Activated T-cell treated with anti-CD3 and anti-CD28 coated beads for 1 hour (primary cell): ENCODE measurements at places on chromosomes 13 and 19.

DNA sequence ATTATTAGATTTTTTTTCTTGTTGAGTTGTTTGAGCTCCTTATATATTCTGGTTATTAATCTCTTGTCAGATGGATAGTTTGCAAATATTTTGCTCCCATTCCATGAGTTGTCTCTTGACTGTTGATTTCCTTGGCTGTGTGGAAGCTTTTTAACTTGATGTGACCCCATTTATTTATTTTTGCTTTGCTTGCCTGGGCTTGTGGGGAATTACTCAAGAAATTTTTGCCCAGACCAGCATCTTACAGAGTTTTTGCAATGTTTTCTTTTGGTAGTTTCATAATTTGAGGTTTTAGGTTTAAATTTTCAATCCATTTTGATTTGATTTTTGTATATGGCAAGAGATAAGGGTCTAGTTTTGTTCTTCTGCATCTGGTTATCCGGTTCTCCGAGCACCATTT lies 124.7 kb downstream of the PCCA start:
- no peak for DNase-seq

GRCh38 chr19:58330458-58330857 lies 3.7 kb downstream of the ZSCAN22 start:
- DNase-seq: no peak

- DNase-seq: no peak
These were observed 7.8 kb upstream of the NCCRP1 start for GRCh38 chr19:39188960-39189359.

- no peak for DNase-seq
These were observed 206.5 kb upstream of the TSHZ3 start for GRCh38 chr19:31555634-31556215.

GRCh38 chr13:77310579-77311279 lies 16.2 kb downstream of the MYCBP2 start:
- DNase-seq: no peak

GRCh38 chr19:10699650-10700335 lies 1.4 kb upstream of the QTRT1 start:
- peak; percentile 58 for DNase-seq

DNA sequence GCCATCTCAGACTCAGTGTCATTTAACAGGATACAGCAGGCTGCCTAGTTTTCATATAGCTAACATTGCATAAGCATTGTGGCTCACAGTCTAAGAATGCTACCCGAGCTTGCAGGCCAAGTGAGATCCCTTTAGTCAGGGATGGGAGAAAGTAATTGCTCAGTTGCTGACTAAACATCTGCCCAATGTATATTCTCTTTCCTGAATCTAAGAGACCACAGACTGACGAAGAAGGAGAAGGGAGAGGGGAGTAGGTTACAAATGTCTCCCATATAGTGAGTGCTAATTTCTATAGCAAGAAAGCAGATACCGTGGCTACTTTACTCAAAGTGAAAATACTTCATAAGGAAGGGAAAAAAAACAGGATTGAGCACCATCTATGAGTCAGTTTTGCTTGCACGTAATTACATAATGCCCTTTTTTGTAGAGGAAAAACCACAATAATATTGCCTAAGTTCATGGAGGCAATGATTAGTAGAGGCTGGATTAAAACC lies 453.9 kb downstream of the COG6 start:
- no peak for DNase-seq

- DNase-seq: no peak
These were observed 41.3 kb downstream of the RNASEH2B start for GRCh38 chr13:50950849-50951248.

DNA sequence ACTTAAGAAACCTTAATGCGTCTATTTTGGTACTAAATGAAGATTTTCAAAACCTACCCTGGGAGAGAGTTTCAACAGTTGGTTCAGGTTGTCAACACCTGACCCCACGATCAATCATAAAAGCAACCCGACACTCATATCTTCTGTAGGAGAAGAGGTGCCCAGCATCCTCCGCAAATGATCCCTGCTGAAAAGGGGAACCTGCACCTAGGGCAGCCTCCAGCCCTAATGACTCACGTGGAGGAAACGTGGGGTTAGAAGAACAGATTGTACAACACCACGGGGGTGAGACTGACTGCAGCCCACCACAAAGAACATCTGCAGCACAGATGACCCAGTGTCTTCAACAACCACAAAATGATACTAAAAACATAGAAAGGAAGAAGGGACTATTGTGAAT lies 116.3 kb downstream of the RAB20 start:
- DNase-seq: no peak

- DNase-seq: no peak
These were observed 27.8 kb downstream of the NFIX start for GRCh38 chr19:13022859-13023636.

DNA sequence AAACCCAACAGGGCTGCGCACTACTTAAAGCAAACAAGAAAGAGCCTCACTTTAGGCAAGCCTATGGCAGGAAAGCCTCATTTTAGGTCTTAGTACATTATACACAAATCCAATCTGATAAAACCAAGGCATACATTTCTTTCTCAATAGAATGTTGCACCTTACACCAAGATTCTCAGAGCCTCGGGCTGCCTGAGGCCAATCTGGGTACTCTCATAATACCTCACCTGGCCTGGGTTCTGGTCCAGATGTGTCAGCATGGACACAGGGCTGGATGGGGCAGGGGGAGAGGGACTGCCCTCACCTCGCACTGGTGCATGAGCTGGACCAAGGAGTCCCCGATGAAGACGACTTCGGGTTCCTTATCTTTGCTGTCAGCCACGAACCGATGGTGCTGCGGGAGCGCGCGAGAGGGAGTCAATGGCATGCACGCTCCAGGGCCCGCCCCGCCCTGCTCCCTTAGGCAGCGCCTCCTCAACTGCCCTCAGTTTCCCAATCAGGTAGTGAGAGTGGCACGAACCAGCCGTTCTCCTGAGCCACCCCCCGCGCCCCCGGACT lies at the start of gene PRR19:
TSS of gene PRR19 (plus strand) at position 487 of the 558 bp plus-strand sequence. CDS start 7,453 bp downstream, outside the sequence.
- DNase-seq: no peak

DNA sequence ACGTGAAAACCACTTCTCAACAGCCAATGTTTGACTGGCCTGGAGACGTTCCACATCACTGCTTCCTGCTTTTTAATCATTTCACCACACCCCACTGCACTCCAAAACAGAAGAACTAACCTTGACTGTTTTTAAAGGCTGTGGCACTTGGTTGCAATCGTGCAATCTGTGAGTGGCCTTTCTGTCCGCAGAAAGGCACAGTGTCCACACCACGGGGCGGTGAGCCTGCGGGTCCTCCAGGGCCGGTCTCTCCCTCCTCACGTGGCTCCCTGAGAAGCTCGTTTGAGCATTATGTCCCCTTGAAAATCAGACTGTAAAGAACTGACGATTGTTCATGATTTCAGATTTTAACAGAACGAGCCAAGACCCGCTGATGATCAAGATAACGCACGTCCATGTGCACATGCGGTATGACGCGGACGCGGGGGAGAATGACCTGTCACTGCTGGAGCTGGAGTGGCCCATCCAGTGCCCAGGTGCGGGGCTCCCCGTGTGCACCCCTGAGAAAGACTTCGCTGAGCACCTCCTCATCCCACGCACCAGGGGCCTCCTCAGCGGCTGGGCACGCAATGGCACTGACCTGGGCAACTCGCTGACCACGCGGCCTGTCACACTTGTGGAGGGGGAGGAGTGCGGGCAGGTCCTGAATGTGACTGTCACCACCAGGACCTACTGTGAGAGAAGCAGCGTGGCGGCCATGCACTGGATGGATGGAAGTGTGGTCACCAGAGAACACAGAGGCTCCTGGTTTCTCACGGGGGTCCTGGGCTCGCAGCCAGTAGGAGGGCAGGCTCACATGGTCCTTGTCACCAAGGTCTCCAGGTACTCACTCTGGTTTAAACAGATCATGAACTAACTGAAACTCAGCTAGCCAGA lies 13.0 kb downstream of the PROZ start:
- DNase-seq: no peak

- DNase-seq: no peak
These were observed 309.6 kb upstream of the EDNRB start for GRCh38 chr13:78228211-78228610.

GRCh38 chr13:20782116-20782708 lies 8.5 kb upstream of the EEF1AKMT1 start:
- DNase-seq: no peak

DNA sequence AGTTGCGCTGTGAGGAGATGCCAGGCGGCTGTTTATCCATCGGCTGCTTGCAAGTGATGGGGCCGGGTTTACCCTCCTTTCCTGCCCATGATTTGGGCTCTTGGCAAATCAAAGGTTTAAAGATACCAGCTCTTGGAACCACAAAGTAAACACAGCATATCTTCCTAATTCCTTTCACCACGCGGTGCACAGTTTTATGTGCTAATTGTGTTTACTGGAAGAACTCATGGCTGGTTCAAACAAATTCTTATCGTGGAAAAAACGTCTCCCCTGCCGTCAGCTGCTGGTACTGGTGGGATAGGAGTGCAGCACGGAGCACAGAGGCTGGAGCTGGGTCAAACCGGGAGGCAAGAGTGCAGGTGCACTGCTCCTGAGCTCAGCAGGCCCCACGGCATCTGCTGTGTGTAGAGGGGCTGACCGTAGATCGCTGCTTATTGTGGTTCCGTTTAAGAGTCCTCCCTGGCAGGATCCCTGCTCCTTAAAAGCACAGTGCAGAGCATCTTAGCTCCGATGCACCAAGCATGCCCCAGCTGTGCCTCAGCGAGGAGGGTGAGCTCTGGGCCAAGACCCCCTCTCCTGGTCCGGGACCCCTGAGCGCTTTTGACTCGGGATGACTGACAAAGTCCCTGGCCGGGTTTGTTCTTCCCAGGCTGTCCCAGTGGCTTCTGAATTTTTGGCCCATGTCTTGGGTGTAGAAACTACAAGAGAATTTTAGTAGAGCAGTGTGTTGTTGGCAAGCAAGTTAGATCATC lies 51.3 kb upstream of the GAS6 start:
- DNase-seq: no peak

DNA sequence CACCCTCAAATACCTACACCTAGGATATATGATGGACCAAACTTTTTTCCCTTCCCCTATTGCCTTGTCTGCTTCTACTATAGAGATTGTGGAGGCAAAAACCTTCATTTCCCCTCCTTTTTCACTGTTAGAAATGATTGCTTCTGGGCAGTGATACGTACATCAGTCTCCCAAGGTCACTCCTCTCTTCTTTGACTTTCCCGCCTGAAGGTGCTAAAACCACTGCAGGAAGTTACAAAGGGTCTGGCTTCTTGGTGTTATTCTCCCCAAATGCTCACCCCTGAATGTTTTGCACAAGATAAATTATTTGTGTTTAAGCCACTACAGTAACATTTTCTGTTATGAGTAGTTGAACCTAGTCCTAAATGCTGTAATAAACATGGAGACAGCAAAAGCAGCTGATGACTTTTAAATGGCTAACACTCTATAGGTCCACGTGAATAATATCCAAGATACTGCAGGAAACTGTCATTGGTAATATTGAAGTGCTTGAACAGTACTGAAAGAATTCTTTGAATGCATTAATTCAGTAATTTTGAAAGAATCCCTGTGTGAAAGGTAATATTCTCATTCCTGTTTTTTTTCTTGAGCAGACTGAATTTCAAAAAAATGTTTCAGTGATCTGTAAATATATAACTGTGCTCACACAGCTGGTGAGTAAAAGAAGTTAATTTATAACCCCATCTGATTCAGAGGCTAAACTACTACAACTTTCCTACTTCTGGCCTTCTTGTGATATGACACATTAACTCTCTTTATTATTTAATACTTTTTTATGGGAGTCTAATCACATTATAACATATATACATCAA lies 865.1 kb downstream of the EFNB2 start:
- DNase-seq: no peak

DNA sequence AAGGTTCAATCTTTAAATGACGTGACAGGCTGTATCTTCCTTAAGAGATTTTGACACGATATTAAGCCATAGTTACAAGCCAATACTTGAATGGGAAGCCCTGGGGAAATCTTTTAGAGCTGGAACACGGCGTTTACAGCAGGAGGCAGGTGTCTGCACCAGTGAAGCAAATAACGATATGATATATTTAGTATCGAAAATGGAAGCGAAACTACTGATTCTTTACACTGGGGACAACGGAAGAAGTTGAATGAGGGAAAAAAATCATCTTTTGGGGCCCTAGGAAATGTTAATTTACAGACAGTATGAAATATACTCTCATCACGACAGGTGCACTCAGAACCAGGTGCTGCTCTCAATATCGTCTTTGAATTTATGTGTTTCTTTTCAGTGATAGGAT lies 793.9 kb upstream of the PCDH20 start:
- no peak for DNase-seq

DNA sequence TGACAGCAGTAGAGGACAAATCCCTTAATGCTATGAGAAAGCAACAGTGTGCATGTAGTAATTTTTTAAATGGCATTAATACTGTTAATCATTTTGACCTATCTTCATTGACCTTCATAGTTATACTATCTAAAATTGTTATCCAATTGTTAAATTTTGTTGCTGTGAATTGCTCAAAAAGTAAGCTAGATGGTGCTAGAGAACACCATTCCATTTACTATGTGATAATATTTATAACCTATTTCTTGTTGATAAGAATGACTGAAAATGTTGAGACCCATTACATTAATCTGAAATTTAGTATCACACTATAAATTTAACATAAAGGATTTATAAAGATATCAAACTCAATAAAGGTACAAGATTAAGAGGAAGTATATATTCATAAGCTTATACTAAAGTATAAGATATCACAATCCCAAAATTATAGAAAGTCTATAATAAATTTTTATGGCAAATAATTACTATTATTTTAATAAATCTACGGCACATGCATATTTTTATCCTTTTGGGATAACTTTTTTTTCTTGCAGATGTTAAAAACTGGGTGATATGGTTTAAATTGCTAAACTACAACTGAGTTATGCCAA lies 1573.3 kb downstream of the PCDH9 start:
- no peak for DNase-seq

- no peak for DNase-seq
These were observed 14.6 kb downstream of the ATP7B start for GRCh38 chr13:51996641-51997040.
